ENCODE measurements at places on chromosomes 5 and 9. TPM values are rescaled to one million over a fixed set of nuclear protein-coding genes. Genes with fewer than 3 reads are reported as not detected.
A peak's percentile ranks its signal among the peaks of the same experiment; 100 is the strongest.

DNA sequence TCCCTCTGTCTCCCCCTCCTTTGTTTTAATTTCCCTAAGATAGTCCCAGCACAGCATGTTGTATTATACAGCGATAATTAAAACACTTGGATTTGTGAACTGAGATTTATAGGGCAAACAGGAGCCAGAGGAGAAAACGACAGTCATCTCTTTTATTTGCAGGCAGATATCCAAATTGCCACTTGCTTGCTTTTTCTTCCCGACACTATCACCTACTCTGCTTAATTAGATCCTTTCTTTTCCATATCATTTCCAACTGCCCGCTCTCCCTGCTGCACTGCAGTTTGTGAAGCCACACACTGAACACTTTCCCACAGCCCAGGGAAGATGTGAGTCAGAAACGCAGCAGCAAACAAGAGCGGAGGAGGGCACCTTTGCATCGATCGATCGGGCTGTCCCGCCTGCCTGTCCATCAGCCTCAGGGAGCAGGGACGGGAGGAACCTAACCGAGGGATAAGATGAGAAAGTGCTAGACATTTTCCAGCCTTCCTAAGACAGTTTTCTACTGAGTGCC, 35.8 kb upstream of the SPRY4 start:
- peak; percentile 40 for ATAC-seq

GRCh38 chr5:152864991-152865390, 459.9 kb upstream of the NMUR2 start:
- ATAC-seq: no peak

GRCh38 chr9:129745200-129745599, 7.6 kb downstream of the PTGES start:
- no peak for ATAC-seq

- no peak for ATAC-seq
Observed at GRCh38 chr9:70561786-70562395, 147.4 kb upstream of the KLF9 start.

DNA sequence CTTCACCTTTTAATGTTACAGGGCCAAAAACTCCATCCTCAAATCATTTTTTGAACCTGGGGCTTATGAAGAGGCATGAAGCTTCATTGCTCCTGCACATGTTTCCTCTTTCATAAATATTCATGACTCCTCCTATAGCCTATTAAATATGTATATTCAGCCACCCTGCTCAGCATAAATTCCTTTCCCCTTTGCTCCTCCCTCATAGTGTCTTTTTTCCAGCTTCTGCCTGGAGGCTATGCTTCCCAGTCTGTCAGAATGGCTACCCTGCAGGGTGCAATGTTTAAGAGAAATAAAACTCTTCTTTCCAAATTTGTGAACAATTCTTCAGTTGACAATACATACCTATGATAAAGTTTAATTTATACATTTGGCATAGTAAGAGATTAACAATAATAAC, 1082.9 kb upstream of the CDH18 start:
- ATAC-seq: peak; percentile 71

- ATAC-seq: no peak
Observed at GRCh38 chr5:89071101-89071940, 188.3 kb upstream of the MEF2C start.

GRCh38 chr5:115423541-115423940, 121.0 kb downstream of the FEM1C start:
- no peak for ATAC-seq

DNA sequence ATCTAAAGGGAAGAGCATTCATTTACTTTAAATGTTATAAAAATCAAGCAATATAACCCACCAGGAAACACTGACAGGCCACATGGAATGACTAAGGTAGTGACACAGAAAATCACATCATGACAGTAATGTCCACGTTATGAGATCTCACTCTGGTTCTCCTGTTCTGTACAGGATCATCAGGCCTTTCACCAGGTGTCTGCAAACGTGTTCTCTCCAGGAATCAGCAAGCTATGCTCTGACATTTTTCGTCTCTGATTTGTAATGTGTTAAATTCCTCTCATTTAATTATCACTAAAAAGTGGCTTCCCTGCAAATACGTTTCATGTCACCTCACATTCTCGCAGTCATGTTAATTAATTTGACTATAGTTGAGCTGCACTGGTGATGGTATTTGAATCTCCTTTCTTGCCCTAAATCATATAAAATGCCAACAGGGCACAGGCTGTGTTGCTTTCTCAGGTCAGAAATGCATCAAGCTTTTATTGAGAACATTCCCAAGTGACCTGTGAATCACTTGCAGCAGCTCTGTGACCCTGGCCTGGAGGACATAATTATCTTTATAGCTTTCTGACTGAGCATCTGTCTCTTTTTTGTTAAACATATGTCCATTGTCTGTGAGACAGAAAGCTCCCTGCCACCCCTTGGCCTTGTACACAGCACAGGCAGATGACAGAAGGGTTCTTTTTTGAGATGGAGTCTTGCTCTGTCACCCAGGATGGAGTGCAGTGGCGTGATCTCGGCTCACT, 196.2 kb downstream of the DIRAS2 start:
- ATAC-seq: peak; percentile 94

DNA sequence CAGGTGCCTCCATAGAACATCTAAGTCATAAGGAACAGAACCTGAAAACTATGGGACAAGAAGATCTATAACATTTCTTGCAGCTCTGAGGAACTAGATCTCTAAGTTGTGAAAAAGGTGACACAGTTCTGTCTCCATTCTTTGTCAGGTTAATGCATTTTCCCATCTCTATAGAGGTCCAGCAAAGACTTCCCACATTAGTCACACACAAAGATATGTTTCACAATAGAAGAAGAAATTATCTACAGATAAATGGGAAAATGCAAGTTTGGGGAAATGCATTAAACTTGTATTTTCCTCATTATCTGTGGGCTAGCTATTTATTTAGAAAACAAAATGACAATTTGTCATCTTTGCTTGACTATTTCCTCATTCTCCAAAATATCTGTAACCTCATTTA, 458.6 kb upstream of the PAPPA start:
- no peak for ATAC-seq

GRCh38 chr9:127711831-127712274, 3.6 kb downstream of the PTRH1 start:
- no peak for ATAC-seq

- peak; percentile 18 for ATAC-seq
Observed at GRCh38 chr5:178361657-178362445, 129.2 kb upstream of the PHYKPL start.

GRCh38 chr9:27632254-27632653, 59.0 kb upstream of the C9orf72 start:
- no peak for ATAC-seq

DNA sequence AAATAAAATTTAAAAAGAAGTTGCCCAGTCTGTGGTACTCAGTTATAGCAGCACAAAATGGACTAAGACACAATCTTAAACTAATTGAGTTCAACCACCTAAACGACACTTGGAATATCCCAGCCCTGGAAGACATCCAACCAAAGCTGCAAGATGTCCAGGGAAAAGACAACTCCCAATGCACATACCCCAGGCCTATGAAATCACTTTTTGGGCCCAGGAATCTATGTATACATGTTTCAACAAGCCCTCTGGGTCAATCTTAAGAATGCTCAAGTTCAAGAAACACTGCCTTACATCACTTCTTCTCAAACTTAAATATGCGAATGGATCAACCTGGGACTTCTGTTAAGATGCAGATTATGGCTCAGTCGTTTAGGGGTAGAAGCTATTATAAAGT, 148.6 kb downstream of the ELAVL2 start:
- ATAC-seq: no peak

DNA sequence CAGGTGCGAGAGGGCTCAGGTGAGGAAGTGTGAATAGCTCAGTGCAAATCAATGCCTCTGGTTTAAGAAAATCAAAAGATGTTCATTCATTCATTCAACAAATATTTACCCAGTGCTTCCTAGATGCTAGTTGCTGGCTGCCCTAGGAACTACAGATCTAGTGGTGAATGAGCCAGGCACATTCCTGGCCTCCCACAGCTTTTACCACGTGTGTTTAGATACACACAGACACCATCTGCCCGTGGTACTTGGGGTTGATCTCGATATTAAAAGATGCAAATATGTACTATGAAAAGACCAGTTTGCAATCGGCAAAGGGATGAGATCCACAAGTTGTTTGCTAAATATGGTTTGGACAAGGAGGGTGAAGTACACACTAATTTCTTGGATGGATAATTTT, 78.2 kb downstream of the GTF3C4 start:
- ATAC-seq: no peak

GRCh38 chr5:171542525-171543140, 123.2 kb downstream of the FGF18 start:
- no peak for ATAC-seq

DNA sequence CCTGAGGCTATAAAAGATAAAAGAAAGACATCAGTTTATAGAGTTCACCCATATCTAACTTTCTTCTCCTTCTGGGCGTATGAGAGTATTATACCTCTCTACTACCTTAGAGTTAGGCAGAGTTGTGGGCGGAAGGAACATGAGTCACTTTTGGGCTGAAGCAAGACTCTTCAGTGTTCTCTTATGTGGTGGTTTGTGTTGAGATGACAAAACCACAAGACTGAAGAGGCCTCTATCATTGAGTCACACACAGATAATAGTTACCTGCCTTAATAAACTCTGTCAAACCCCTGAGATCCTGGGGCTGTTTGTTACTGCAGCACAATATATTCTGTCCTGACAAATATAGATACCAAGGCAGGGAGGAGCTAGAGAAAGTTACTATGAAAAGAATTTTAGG, 184.2 kb downstream of the EFNA5 start:
- no peak for ATAC-seq

DNA sequence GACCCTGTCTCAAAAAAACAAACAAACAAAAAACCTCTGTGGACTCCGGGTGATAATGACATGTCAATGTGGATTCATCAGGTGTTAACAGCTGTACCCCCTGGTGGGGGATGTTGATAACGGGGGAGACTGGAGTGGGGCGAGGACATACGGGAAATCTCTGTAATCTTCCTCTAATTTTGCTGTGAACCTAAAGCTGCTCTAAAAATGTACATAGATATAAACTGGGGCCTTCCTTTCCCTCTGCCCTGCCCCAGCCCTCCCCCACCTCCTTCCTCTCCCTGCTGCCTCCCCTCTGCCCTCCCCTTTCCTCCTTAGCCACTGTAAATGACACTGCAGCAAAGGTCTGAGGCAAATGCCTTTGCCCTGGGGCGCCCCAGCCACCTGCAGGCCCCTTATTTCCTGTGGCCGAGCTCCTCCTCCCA, 1.4 kb upstream of the CEL start:
- peak; percentile 42 for ATAC-seq

GRCh38 chr5:95798048-95798447, 24.5 kb downstream of the GLRX start:
- ATAC-seq: no peak

- ATAC-seq: peak; percentile 60
Observed at GRCh38 chr5:96432216-96433065, 607 bp downstream of the PCSK1 start.

DNA sequence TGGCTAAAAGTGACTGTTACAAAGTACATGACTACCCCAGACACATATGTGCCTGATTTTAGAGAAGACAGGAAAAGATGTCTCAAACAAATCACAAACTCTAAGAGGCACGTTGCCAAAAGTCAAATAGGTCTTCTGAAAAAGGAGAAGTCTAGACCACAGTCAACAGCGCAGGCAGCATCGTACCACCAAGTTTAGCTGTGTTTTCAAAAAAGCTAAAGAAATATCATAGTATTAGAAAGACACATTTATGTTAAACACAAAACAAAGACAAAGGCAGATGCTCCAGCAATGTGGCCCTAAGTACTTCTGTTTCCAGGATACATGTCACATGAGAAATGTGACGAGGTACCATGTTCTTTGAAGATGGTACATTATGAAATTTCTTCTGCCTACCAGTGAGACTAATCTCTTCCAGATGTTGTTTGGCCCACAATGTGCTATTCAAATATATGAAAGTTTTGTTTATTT, 43.5 kb downstream of the LPAR1 start:
- ATAC-seq: no peak

- no peak for ATAC-seq
Observed at GRCh38 chr5:33205727-33206410, 234.9 kb upstream of the TARS1 start.

DNA sequence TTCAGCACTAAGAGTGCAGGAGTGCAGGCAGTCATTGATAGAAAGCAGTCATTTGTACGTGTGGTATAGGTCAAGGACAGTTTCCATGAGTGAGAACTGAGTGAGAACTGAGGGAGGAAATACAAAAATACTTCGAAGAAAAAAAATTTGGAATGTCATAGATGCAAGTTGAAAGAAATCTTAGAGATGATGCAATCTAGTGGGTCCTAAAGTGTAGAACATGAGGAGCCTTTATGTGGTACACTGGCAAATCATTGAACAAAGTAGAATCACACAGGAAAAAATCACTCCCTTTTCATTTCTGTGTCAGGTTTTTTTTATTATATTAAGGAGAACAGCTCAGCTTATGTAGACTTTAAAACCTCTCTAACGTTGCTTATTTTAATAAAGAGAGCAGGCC, 26.4 kb upstream of the SLC1A1 start:
- no peak for ATAC-seq

- no peak for ATAC-seq
Observed at GRCh38 chr5:142360051-142360498, 35.3 kb upstream of the SPRY4 start.

- no peak for ATAC-seq
Observed at GRCh38 chr9:115715666-115716065, 437.9 kb upstream of the PAPPA start.

GRCh38 chr5:51273021-51273420, 110.2 kb upstream of the ISL1 start:
- ATAC-seq: no peak

- ATAC-seq: no peak
Observed at GRCh38 chr9:120872791-120873502, 4.0 kb downstream of the PHF19 start.

DNA sequence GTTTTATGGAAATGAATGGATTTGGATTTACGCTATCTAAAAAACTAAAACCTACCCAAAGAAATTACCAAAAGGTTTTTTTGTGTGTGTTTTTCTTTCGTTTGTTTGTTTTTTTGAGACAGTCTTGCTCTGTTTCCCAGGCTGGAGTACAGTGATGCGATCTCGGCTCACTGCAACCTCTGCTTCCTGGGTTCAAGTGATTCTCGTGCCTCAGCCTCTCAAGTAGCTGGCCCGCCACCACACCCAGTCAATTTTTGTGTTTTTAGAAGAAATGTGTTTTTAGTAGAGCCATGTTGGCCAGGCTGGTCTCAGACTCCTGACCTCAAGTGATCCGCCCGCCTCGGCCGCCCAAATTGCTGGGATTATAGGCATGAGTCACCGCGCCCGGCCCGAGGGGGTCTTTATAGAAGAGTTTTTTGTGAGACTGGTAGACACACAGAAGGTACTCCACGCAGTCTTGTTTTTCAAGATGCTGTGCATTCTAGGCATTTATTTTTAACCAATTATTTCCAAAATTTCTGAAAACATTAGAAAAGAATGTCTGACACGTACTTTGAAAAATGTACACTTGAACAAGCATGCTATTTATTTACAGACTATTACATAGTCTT, 75.7 kb downstream of the NR6A1 start:
- ATAC-seq: no peak

The C5orf58 gene
- total RNA-seq: not detected

The MGAT4B gene
- 46.1 TPM for total RNA-seq

The RASGRF2 gene
- 9.8 TPM for total RNA-seq

The TRIM7 gene
- total RNA-seq: 2.6 TPM

The HTR1A gene
- 0.38 TPM for total RNA-seq

The COL15A1 gene
- total RNA-seq: 0.30 TPM

The RMRP gene
- 12,082 TPM for total RNA-seq

The ZBED3 gene
- total RNA-seq: 2.3 TPM

The UGT3A1 gene
- total RNA-seq: 3.0 TPM
